ENCODE measurements at places on chromosomes 11 and 22. TPM values are rescaled to one million over a fixed set of nuclear protein-coding genes. Genes with fewer than 3 reads are reported as not detected.

GRCh38 chr11:84890676-84891075, 736.5 kb downstream of the DLG2 start:
- no peak for DNase-seq

DNA sequence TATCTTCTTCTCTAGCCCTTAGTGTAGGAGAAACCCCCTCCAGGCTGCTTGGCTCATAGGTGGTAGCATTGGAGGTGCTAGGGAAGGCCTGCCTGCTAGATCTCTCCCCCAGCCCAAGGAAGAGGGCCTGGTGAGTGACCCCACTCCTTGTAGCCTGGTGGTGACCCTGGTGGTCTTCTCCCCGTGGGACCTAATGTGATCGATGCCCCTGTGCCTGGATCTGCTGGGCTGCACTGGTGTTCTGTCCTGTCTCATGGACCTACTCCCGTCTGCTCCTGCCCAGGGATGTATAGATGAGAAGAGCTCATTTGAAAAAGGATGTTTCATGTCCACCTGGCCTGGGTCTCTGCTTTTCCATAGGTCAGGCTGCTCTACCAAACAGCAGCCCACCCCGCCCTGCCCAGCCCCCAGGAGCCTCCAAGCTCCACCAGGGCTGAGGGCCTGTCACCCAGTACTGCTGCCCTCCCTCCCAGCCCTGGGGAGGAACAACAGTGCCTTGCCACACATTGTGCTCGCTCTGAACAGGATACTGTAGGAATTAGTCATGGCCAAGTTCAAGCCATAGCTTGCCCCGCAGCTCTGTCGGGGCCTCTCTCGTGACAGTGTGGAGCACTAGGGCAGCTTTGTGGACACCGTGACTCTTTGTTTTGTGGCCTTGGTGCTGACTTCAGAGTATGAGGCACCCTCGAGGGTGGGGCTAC, 19.7 kb downstream of the SLC37A2 start:
- DNase-seq = no peak

- no peak for DNase-seq
Measured at GRCh38 chr11:128182844-128183243, 404.5 kb downstream of the ETS1 start.

DNA sequence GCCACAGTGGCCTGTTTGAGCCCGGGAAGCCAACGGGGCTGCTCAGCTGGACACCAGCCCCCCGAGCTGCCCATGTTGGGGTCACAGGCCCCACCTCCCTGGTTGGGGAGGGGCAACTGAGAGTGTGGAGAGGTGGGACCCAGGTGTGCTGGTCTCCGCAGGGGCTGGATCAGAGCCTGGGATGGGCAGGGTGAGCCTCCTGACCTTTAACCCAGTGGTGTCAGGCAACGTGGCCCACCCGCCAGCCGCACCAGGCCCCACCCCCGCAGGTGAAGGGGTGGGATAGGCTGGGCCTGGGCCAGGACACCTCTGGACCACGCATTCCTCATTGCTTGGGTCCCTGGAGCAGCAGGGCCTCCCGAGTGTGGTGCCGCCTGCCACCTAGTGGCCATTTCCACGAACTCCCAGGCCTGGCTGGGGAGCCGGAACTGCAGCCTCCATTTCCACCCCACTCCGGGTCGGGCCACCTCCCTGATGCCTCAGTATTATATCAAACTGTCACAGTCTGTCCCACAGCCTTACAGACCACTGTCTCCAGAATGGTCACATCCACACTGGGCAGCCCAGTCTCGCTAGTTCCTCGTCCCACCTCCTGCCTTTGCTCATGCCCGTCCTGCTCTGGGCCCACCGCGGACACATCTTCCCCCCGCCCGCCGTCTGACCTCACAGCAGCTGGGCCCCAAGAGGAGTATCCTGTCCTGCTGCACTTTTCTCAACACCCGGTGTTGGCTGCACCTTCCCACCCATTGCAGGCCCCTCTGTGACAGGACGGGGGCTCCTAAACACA, 13.3 kb upstream of the PPP6R3 start:
- no peak for DNase-seq

DNA sequence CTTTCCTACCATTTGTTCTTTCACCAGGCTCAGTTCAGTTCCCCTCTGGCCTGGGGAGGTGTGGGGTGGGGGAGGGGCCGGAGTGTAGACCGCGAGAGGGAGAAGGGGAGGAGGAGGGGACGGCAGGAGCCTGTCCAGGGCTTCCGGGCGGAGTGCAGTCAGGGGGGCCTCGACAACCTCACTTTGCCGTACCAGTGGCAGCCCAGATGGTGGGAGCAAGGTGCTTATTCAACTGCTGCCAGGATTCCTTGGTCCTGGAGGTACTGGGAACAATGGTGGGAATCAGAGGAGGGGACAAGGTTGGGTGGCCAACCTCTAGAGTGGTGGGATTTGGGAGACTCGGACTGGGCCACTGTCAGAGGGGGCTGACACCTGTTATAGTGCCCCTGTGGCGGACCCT, 1.2 kb downstream of the BACE1 start:
- no peak for DNase-seq

GRCh38 chr11:19987331-19987801, 172.9 kb downstream of the DBX1 start:
- DNase-seq = no peak

Gene P2RX6
- not detected for total RNA-seq

- DNase-seq = no peak
Measured at GRCh38 chr11:120613264-120614226, 102.0 kb downstream of the GRIK4 start.

Gene MPPED2
- total RNA-seq = 18.8 TPM

- DNase-seq = no peak
Measured at GRCh38 chr11:61793829-61794204, 1.1 kb downstream of the FEN1 start.

Gene KCNK7
- total RNA-seq = 0.95 TPM

Gene BAIAP2L2
- total RNA-seq = 2.5 TPM

All from thoracic aorta (tissue), 2 donors.